Neuronal stem cell (in vitro differentiated cells): ENCODE measurements at places on chromosomes 3 and 15.
A peak's percentile ranks its signal among the peaks of the same experiment; 100 is the strongest.

GRCh38 chr3:94069194-94069813 is 6.4 kb downstream of the NSUN3 start:
- DNase-seq = no peak

GRCh38 chr3:100830931-100831330 is 121.6 kb downstream of the TFG start:
- DNase-seq = no peak

GRCh38 chr3:28290863-28291300 is 49.5 kb downstream of the CMC1 start:
- no peak for DNase-seq

DNA sequence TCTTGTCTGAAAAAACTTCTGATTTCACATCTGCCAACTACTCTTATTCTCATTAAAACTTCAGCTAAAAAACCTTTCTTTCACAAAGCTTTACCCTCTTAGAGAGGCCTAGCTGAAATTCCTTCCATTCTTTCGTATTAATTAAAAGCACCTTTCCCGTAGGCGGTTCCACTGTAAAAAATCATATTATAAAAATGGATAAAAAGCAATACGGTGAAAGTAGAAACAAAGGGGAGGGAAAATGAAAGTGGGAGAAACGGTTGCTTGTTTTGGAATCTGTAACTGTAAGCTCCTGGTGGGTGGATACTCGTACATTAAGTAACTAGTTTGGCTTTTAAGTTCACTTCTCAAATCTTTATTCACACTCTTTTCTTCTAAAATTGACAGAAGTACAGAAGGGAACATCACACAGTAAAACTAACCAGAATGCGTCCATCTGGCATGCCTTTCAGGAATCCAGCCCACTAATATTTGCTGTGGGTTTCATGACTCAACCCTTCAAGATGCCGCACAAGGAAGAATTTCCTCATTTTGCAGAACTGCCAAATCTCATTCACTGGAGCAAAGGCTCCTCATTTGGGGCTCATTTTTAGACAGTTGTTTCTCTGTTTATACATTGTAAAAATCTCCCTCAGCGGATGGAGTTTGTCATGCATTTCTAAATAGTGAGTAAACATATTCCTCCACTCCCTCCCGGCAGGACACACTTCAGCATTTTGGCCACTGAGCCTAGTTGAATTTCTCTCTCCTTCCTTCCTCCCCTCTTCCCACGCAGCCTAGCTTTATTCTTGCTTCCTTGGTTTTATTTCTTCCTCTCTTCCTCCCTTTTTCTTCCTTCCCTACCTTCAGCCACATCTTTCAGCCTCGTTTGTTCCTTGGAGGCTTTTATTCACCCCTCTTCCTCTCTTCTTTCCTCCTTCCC is 419.5 kb upstream of the NAALADL2 start:
- no peak for DNase-seq

- no peak for DNase-seq
These were observed 39.3 kb downstream of the FBLN2 start for GRCh38 chr3:13588221-13588701.

GRCh38 chr15:57403566-57404325 is 27.4 kb downstream of the CGNL1 start:
- DNase-seq = no peak

DNA sequence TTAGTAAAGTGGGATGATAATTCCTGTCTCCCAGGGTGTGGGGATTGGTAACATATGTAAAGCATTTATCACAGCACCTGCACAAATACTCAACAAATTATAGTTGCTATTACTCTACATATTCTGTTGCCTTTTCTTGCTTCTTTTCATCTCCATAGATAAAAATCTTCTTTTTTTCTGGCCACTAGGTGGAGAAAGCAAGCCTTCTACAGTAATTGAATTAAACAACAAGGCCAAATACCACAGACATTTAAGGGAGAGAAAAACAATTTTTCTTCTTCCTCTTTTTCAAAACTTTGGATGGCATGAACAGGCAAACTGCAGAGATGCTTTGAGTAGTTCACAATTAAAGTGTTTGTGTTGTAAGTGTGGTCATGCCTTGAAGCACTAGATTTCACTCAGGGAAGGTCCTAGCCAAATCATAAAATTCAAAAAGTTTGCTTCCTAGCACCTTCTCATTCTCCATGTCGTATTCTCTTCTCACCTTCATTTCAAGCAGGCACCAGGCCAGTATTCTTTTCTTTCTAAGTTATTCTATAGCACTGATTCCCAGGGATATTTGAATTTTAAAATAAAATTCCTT is 493.4 kb upstream of the TGFBR2 start:
- DNase-seq = peak; percentile 5

GRCh38 chr15:65945616-65946015 is 76.3 kb downstream of the RAB11A start:
- DNase-seq = no peak

DNA sequence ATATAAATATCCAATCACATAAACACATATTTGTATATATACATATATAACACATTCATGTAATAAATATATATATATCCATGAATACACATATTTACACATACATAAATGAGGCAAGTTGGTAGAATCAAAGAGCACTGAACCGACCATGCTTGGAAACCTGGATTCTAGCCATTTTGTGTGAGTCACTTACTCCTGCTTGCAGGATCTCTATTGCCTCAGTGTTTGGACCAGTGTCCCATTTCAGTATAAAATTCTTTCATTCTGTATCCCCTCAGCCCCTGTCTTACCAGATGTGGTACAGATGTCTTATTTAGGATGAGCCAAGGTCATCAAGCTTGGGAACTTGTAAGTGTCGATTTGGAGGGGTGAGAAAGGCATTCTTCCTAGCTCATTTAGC is 391.4 kb upstream of the FRG2C start:
- no peak for DNase-seq

DNA sequence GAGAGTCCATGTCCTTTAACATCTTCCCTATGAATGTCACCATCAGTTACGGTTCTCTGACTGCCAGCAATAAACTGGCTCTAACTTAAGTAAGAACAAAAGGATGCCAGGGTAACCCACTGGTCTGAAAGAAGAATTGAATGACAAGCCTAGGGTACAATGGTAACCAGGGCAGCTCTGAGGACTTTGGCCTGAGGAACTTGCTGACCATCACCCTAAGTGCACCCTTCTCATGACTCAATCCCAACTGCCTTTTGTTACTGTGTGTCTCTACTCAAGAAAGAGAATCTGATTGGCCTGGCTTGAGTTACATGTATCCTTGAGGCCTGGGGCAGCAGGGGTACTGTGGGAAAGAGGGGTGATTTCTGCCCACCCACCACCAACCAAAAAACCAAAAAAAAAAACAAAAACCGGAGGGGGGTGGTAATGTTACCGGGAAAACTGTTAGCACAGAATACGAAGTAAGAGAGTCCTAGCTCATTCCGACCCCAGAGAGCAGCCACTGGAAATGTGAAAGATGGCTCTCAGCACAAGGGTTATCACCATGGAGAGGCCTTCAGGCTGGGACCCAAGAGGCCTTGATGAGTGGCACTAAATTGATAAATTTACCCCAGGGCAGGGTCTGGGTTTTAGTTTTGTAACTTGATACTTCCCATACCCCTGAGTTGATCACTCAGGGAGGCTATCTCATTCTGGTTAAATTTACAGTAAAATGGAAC is 9.3 kb upstream of the SLC28A1 start:
- DNase-seq = no peak

DNA sequence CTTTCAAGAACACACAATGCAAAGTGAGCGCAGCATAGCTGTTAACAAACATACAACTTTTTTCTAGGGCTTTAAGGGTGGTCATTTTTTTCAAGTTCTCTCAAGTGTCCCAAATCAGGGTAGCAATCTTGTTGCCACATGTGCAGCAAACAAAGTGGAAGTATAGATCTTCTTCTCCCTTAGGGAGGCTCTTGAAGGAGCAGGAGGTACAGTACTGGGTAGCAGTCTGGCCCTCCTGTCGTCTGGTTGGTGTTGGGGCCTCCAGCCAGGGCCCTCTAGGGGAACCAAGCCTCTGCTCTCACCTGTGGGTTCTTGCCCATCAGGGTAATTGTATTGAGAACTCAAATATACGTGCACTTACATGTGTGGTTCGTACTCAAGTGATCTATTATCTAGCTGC is 25.8 kb downstream of the MKRN2 start:
- DNase-seq = no peak

- no peak for DNase-seq
These were observed 193.9 kb downstream of the ZNF621 start for GRCh38 chr3:40718681-40719080.

GRCh38 chr15:31155151-31155550 is 53.6 kb upstream of the TRPM1 start:
- no peak for DNase-seq

DNA sequence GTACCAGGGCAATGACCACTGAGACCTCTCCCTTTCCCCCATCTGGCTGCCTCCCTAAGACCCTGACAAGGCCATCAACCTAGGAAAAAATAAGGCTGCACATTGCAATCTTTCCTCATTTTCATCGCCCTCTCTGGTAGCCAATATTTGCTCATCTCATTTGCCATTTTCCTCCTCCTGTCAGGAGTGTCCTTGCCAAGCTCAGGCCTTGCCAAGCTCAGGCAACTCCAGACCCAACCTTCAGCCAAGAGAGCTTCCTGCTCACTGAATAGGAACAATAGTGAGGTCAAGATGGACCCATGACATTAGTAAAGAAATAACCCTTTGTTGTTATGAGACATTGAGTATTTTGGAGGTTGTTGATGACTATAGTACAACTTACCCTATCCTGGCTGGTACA is 380.3 kb downstream of the RSL24D1 start:
- DNase-seq = no peak

DNA sequence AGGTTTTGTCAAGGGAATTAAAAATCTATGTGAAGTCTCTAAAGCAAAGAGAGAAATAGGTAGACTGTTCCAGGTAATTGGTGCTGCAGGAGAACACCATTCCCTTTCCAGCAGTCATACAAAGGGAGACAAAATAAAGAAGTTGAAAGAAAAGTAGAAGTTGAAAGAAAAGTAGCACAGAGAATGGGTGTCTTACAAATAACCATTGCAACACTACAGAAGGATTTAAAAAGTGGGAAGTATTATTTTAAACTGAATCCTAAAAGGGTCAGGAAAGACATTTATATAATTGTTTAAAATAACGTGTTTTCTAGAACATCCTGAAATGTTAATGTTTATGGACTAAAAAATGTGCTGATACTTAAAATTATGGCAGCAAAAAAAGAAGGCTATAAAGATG is 223.8 kb downstream of the RSRC1 start:
- DNase-seq = no peak

GRCh38 chr3:112875561-112875960 is 28.9 kb upstream of the CD200R1L start:
- DNase-seq = no peak

GRCh38 chr3:39113291-39113690 is 5.8 kb downstream of the TTC21A start:
- DNase-seq = no peak
